ENCODE measurements at places on chromosomes 2 and 18. TPM values are rescaled to one million over a fixed set of nuclear protein-coding genes. Genes with fewer than 3 reads are reported as not detected.

Gene RGPD3
- total RNA-seq = not detected

Gene RNF103
- 32.4 TPM for total RNA-seq

Gene PPM1G
- total RNA-seq = 72.8 TPM

Gene CGREF1
- 13.5 TPM for total RNA-seq

Gene AMER3
- total RNA-seq = not detected

Gene FAM110C
- 0.22 TPM for total RNA-seq

Gene CD207
- not detected for total RNA-seq

Gene NOSTRIN
- total RNA-seq = not detected

Gene ALK
- total RNA-seq = not detected

Gene CHRND
- total RNA-seq = not detected

Gene RFTN2
- total RNA-seq = 28.5 TPM

Gene ACADL
- total RNA-seq = not detected

Gene SLC25A52
- total RNA-seq = not detected

Gene CNGA3
- not detected for total RNA-seq

Gene ACAA2
- 60.3 TPM for total RNA-seq

Gene ADGRF3
- 0.10 TPM for total RNA-seq
